ENCODE measurements at places on chromosomes 5 and 9.

GRCh38 chr9:95515272-95516113 lies 1.3 kb downstream of the PTCH1 start:
- no peak for DNase-seq

GRCh38 chr9:69046723-69047122 lies 11.2 kb downstream of the FXN start:
- no peak for DNase-seq

GRCh38 chr9:137607141-137607857 lies 1.8 kb downstream of the ARRDC1 start:
- no peak for DNase-seq

DNA sequence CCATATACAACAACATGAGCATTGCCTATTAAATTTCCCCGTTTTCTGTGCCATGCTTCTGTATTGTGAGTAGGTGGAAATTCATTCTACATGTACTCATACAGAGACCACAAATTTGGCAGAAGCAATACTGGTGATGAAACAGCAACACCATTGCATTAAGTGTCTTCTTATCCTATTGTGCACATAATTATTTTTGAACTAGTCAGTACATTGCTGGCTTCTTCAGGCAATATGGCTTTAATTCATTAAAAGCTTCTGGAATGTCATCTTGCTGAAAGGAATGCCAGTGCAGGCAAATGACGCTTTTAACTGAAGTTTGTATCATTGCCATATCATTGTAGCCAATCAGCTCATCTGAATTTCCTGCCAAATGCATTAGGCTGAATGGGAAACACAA lies 82.6 kb downstream of the KIAA1958 start:
- DNase-seq, result no peak

DNA sequence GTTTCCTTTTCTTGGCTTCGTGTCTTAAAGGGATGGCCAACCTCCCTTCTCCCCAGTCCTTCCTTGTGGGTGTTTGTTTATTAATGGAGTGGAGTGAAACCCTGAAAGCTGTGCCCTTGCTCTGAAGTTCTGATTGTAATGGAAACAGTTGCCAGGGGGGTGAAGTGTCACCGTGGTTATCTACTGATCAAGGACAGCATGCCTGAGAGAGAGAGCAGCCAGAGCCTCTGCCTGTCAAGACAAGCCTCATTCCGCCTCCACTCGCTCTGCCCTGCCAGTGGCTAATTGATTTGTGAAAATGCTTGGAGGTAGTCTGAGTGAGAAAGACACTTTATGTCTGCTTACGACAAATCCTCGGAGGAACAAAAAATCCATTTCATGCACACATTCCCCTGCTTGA lies 143.7 kb upstream of the SLC30A5 start:
- no peak for DNase-seq

DNA sequence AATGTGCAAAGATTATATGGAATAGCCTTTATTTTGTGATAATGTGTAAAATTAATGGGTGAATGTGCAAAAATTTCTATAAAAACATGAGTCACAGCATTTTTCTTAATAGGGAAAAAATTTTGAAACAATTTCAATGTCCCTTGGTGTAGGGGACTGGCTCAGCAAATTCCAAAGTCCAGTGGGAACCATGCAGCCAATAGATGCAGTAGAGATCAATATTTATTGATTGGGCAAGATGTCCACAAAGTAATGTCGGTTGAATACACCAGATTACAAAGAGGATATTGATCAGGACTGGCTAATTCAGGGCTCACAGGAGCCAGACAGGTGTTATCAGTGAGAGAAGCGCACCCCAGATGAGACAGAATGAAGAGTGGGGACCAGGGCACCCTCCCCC lies 62.5 kb downstream of the AMBP start:
- DNase-seq, result no peak

DNA sequence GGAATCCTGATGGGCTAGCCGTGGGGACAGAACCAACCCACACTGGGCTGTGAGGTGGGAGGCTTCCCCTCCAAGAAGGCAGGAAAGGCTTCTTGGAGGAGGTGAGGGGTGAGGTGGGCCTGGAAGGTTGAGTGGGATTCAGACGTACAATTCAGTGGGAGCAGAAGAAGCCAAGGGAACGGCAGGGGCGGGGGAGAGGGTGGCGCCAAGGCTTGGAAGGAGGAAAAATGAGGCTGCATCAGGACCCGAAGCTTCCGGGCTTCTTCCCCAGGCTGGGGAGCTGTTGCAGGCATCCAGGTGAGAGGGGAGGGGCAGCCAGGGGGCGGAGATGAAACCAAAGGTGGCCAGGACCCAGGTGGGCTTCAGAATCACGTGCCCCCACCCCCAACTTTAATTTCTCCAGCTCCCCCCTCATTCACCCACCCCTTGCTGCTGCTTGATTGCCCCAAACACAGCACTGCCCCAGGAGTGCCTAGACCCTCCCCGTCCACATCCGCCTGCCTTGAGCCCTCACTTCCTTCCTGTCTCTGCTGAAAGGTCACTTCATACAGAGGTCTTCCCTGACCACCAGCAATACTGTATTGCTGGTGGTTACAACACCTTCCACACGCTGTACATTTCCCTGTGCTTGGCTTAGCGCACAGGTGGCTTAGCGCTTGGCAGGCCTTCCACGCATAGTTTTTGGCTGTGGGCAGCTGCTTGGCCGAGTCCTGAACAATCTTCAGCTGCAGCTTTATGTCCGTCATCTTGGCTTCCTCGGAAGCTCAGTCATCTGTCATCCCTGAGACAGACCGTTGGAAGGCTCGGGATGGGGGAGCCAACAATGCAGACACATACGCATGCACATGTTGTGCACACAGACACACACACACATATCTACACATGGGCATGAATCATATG lies 193.5 kb downstream of the RGS3 start:
- DNase-seq, result no peak

- DNase-seq, result no peak
These were observed 49.9 kb upstream of the GPR151 start for GRCh38 chr5:146565764-146566367.

- DNase-seq, result no peak
These were observed 32.1 kb downstream of the RAPGEF1 start for GRCh38 chr9:131707733-131708157.

DNA sequence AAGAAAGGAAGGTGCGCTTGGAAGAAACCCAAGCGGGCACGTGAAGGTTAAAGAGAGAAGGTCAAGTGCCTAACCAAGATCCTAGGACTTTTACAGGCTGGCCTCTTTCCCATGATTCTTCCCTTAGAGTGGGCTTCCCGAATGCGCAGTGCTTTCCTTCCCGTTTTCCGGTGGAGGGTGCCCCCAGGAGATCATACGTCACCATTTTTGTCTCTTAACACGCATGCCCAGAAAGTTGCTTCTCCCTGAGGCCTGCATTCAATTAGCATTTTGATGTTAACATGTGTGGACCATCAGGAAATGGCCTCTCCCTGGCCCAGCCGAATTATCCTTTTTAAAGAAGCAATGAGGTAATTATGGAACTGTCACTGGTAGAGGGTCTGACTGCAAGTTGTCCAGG lies 1.9 kb upstream of the RUSC2 start:
- no peak for DNase-seq

DNA sequence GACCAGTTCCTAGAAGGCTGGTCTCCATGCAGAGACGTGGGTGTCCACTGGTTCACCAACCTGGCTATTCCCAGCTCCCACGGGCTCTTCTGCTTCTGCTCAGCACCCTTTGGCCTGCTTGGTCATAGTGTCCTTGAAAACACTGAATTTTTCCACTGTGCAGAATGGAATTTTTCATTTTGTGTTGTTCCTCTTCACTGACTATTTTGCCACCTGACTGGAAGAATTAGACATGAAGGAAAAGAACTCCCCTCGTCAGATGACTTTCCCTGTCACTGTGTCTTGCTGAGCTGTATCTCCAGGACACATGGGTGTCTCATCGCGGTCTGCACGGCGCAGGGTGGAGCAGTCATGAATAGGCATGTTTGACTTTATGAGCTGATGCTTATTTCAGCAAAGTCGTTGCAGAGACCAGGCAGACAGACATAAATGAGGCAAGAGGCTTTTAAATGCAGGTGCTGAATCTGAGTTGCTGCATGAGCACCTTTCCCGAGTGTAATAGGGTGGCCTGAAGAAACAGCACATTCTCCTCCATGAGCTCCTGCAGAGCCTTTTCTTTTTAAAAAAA lies 50.2 kb upstream of the SEMA4D start:
- no peak for DNase-seq

DNA sequence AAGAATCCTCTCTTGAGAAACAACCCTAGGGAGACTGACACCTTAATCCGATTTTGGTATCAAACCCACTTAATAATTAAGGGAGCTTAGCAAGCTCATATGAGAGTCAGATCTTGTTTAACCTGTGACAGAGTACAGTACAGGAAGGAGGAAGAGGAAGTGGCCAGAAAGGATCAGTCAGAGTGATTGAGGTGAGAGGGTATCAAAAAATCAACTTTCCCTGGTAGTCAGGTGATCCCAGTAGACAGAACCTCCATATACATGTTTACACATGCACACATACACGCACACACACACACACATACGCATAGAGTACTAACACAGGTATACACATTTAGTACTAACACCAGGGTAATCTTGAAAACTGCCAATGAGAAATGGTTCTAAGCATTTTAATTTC lies 56.8 kb downstream of the GLIS3 start:
- DNase-seq, result no peak

- DNase-seq, result no peak
These were observed 77.3 kb downstream of the SEMA4D start for GRCh38 chr9:89420397-89421178.

GRCh38 chr9:107615321-107615720 lies 125.8 kb upstream of the KLF4 start:
- DNase-seq, result no peak

- no peak for DNase-seq
These were observed 28.8 kb downstream of the RAB14 start for GRCh38 chr9:121172726-121173487.

GRCh38 chr9:110323818-110324217 lies 13.8 kb downstream of the TXNDC8 start:
- no peak for DNase-seq

DNA sequence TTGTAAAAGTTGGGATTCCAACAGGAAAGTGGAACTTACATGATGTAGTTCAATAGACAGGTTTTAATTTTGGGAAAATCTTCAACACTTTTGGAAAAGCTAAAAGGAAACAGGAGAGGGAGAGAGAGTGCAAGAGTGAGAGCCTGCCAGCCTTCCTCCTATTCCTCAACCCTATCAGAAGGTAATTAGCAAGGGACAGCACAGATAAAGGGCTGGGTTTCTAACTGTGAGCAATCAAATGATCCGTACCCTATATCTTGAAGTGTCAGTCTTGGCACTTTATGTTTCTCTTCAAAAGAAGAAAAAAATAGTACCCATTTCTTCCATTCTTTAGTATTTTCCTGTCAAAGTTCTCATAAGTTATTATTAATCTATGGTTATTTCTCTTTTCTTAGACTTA lies 79.4 kb downstream of the FER start:
- DNase-seq, result no peak

GRCh38 chr9:106928350-106928749 lies 65.4 kb downstream of the ZNF462 start:
- no peak for DNase-seq

GRCh38 chr5:150461231-150461630 lies 11.7 kb upstream of the RPS14 start:
- no peak for DNase-seq

GRCh38 chr9:134058716-134059115 lies 9.1 kb downstream of the BRD3 start:
- no peak for DNase-seq

DNA sequence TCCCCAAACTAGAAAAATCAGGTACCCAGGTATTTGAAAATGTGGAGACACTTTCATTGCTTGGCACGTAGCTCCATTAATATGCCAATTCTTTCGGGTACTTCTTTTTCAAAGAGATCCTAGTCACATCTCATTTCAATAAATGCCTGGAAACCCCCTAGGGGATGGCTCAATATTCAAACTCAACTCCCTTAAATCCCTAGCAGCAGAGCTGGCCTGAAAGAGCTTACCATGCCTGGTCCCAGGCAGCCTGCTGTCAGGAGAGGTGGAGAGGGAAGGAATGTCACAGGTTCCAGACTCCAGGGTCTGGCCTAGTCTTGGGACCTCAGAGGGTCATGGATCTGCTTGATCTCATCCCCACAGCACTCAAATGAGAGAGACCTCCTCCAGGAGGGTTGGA lies 187.1 kb downstream of the SPOCK1 start:
- DNase-seq, result no peak

- DNase-seq, result no peak
These were observed 22.5 kb downstream of the FGD3 start for GRCh38 chr9:92969516-92970466.

DNA sequence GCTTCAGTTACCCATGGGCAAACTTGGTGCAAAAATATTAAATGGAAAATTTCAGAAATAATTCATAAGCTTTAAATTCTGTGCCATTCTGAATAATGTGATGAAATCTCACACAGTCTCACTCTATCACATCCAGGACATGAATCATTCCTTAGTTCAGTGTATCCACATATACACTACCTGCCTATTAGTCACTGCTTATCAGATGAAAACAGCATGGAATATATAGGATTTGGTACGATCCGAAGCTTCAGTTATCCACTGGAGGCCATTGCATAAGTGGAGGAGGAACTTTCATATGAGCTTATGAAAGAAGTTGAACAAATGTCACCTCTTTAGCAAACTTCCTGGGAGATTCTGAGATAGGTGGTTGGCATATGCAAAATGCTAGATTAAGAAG lies 64.2 kb downstream of the GAPVD1 start:
- no peak for DNase-seq

DNA sequence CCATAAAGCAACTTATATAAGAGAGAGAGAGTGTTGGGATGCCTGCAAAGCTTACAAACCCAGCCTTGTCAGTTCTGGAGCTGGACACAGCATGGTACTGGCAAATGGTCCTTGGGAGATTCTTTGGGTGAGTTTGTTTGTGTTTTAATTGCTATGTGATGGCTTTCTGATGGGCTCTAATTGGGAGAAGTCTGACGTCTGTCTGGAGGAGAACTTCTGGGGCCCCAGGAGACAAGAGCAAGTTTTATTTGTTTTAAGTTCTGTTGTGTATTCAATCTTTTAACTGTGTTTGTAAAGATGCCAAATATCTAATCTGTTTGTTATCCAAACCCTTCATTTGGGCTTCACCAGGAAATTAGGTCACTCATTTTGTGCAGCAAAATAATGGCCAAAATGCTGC lies 50.3 kb upstream of the AFAP1L1 start:
- no peak for DNase-seq

GRCh38 chr5:6656680-6657079 lies 23.4 kb downstream of the SRD5A1 start:
- no peak for DNase-seq

DNA sequence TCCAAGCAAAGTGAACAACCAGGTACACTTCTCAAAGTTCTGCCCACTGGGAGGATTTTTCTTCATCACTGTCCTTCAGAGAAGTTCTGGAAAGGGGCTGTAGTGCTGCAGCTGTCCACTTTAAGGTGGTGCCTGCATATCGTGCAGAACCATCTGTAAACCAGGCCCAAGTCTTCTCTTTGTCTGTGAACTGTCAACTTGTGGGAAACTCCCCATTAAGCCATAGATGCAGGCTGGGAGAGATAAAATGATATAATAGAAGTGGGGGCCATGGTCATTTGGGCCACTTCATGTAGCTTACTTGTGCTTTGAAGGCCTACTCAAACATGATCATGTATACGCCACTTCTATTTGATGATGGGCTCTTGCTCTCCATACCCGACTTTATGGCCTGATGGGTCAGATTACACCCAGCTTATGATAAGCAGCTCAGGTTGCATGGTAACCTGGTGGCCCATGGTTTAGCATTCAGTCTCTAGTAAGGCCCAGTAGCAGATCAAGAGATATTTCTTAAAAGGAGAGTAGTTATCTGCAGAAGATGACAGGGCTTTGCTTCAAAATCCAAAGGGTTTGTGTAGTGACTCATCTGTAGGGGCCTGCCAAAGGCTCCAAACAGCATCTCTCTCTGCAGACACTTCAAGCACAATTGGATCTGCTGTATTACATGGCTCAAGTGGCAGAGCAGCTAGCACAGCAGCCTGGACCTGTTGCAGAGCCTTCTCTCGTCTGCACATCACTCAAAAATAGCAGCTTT lies 15.7 kb upstream of the BTF3 start:
- no peak for DNase-seq

Measured in cortex of kidney (tissue), 1 donor.